ENCODE measurements at places on chromosomes 7 and 10.

DNA sequence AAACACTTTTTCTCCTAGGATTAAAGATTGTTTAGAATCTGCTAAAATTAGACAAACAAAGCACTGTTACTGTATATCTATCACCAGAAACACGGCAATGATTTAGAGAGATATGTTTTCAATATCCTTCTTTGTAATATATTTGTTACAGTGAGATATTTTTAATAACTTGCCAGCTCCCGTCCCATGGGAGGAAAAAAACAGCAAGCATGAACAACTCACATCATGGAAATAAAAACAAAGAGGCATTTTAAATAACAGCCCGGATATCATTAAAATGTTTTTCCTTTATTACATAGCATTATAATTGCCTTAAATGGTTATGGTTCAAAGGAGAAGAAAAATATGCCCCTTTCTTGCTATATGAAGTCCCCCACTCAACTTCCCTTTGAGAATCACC lies 272.1 kb downstream of the BMPER start:
- DNase-seq: no peak

- DNase-seq: no peak
Measured at GRCh38 chr10:105029286-105029685, 388.2 kb downstream of the SORCS3 start.

DNA sequence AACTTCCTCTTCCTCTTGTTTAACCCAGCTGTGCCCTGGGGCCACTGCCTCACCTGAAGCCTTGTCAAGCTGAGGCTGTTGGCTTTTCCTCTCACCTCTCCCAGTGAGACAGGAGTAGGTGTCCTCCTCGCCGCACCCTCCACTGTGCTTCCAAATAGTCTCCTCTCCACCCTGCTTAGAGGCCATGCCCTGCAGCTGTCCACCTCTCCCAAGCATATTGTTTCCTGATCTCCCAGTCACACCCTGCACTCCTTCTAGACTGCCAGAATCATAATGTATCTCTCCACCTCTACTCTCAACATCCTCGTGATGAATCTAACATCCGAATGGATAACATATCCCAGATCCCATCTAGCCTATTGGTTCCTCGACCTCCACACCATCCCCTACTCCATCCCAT lies 196.3 kb upstream of the GHITM start:
- no peak for DNase-seq

DNA sequence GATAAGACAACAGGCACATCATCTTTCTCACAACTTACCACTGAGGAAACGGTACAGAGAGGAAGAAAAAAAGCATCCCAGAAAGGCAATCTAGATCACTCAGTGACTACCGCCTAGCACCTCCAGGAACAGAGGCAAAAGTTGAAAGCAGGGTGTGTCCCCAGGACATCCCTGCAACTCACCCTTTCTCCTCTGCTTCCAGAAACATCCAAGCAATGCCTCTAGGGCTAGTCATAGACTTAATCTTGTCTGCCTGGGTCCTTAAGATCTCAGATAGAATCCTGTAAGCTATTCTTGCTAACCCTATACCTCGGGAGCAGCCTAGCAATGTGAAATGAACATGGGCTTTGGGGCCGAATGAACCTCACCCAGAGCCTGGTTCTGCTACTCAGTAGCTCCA lies 18.8 kb upstream of the PDCD4 start:
- DNase-seq: no peak

DNA sequence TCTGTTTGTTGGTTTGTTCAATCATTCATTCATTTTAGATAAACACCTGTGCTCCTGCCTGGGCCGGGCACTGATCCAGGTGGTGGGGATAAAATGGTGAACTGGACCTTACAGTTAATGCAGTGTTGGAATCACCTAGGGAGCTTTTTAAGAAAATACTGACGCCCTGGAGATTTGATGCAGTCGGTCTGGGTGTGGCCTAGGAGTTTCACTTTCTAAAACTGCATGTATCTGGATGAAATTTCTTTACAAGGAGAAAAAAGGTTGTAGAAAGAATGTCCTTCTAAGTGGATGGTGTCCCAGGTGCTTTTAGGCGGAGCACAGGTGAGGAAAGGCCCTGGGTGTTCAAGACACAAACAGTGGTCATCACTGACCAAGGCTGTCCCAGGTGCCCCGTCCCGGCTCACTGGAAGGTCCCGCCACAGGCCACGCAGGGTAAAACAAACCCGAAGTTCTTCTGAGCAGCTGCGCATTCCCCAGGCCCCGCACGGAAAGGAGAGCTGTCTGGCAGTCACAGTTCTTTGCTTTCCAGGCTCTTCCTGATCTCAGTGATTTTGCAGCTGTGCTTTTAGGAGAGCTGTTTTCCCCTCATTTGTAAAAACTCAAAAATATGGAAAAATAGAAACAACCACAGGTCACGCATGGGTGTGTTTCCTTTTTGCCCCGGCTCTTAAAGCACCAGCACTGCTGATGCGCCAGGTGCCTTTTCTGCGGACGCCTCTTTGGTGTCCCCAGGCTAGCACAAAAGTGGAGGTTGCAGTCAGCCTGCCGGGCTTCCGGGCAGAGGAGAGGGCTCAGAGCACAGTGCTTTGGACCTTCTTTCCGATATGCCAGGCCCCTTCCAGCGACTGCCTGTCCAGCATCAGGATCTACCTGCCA lies 161.9 kb downstream of the GRK5 start:
- no peak for DNase-seq

DNA sequence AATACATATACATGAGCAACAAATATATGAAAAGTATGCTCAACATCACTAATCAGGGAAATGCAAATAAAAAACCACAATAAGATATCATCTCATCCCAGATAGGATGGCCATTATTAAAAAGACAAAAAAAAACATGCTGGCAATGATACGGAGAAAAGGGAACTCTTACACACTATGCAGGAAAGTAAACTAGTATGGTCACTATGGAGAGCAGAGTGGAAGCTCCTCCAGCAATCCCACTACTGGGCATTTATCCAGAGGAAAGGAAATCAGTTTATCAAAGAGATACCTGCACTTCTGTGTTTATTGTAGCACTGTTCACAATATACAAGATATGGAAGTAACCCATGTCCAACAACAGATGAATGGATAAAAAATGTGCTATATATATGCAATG lies 217.5 kb downstream of the SDK1 start:
- DNase-seq: no peak

DNA sequence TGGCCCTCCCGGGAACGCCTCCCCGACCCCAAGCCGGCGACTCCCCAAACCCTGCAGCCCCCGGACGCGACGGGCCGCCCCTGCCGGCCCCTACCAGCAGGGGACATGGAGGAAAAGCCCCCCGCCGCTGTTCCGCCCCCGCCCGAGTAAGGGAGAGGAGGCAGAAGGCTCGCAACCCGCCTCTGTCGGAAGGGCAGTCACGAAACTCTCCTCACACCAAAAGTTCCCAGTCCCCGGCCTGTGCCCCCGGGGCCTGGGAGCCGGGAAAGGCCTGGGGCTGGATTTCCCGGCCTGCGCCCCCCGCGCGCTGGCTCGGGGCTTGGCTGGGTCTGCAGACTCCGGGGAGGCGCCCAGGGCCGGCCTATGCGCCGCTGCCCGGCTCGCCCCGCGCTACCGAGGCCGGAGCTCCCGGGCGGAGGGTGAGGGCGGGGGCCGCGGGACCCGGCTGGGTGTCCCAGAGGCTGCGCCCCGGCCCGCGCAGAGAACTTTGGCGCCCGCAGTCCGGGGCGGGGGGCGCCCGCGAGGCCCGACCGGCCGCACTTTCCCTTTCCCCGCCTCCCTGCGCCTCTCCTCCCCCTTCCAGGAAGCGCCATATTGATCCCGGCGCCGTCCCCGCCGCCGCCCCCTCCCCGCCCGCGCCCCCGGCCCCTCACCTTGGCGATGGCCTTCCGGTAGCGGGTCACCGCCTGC lies 728 bp downstream of the PARD3 start:
- DNase-seq: no peak

- DNase-seq: no peak
Measured at GRCh38 chr7:136859803-136860202, 8.6 kb upstream of the CHRM2 start.
